Psoas muscle (tissue), 8 donors: ENCODE measurements at places on chromosomes 7 and 10. TPM values are rescaled to one million over a fixed set of nuclear protein-coding genes. Genes with fewer than 3 reads are reported as not detected.

Gene PRRT4
- 2.0 TPM for total RNA-seq

Gene STEAP2
- 1.4 TPM for total RNA-seq

Gene ECHS1
- total RNA-seq, result 119 TPM

Gene MYO1G
- 0.79 TPM for total RNA-seq

Gene MET
- 35.4 TPM for total RNA-seq

Gene GIMAP8
- total RNA-seq, result 7.8 TPM

Gene VPS50
- 17.6 TPM for total RNA-seq

Gene KIF11
- total RNA-seq, result 0.32 TPM

Gene PLPP4
- not detected for total RNA-seq

Gene PNLIPRP2
- total RNA-seq, result 0.91 TPM

Gene COL13A1
- 0.94 TPM for total RNA-seq

Gene TBC1D12
- total RNA-seq, result 5.1 TPM

Gene TBXAS1
- 2.7 TPM for total RNA-seq

Gene HMX2
- total RNA-seq, result not detected

Gene TRIL
- 0.54 TPM for total RNA-seq

Gene BTBD16
- total RNA-seq, result not detected

Gene SH2D4B
- total RNA-seq, result not detected

Gene GPRIN2
- not detected for total RNA-seq
